ENCODE measurements at places on chromosomes 7 and 10.
A peak's percentile ranks its signal among the peaks of the same experiment; 100 is the strongest.

DNA sequence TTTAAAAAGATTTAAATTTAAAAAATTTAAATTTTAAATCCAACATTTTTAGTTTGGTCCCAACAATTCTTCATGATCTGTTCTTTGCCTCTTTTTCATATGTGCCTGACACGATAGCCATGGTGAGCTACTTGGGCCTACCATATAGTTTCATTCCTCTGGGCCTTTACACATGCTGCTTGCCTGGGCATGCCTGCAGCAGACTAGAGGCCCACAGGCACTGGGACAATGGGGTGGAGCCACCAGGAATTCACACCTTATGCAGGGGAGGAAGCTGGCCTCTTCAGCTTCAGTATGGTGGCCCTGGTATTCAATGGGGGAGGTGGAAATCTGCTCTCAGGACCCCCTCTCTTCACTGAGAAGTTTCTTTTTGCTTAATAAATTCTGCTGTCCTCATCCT, 37.8 kb upstream of the ZNF365 start:
- no peak for DNase-seq

- peak; percentile 32 for DNase-seq
Observed at GRCh38 chr7:28800150-28800549, 158.0 kb downstream of the TRIL start.

- no peak for DNase-seq
Observed at GRCh38 chr10:76356557-76356956, 925.1 kb downstream of the LRMDA start.

GRCh38 chr7:157228864-157229422, 90.2 kb downstream of the UBE3C start:
- peak; percentile 53 for DNase-seq

DNA sequence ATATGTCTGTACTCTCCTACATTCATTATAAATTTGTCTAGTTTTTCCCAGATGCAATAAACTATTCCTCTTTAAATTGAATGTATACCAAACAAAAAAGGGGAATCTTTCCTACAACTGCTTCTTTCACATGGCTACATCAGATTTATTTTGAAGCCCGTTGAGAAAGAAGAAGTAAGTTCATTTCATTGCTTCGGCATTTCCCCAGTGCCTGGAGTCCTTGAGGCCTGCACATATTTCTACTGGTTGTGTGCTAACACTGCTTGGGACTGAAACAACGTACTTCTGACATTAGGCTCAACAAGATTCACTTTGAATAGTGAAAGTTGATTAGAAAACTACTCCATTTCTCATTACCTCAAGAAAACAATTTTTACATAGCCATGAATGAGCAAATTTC, 201.7 kb downstream of the PHF14 start:
- no peak for DNase-seq

DNA sequence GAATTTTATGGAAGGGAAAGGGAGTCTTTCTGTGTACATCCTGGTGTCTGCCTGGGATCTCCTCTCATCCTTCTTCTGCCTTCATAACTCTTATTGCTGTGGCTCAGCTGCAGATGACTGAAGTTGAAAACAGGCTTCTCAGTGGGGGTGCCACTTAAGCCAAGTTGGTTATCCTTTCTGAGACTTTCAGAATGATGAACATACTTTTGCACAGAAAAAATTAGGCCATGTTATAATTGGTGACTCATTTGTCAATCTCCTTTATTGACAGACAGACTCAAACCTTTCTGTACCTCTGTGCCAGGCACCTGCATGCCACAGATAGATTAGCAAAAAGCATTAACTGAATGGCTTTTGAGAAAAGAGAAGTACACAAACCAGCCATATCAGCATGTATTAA, 430.3 kb downstream of the SORCS1 start:
- no peak for DNase-seq

DNA sequence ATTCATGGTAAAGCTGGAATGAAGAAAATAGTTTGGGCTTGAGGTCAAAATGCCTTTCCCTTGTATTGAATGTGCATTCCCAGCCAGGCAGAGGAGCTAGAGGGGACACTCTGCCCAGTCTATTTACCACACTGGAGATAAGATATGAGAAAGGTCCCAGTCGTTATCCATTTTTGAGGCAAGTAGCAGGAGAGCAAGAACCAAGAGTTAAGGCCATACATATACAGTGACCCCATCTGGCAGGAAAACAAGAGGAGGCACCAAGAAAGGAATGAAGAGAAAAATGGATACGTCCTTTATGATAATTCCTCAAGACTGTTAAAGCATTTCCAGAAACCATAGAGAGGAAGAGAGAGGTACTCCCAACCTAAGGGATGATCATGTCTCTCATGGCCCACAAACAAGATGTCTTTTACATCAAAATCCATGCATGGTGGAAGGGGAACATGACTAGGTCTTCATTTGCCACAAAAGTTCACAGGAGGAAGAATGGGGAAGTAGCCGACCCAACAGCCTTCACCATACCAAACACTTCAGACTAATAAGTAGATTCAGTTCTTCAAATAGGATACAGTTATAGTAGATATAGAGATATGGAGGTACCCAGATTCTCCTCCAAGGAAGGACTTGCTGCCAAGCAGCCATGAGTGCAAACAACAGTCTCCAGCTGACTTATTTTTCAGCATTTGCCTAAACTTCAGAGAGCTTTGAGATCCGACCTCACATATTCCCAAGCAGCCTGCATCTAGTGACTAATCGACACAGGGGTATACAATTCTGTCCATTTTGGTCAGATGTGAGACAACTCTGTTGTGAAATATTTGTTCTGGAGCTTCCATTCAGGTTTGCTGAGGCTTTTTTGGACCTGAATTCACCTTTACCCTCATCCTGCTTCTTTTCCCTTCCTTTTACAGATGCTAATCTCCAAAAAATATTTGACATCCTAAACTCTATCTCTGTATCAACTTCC, 61.1 kb upstream of the CCDC71L start:
- DNase-seq = no peak

DNA sequence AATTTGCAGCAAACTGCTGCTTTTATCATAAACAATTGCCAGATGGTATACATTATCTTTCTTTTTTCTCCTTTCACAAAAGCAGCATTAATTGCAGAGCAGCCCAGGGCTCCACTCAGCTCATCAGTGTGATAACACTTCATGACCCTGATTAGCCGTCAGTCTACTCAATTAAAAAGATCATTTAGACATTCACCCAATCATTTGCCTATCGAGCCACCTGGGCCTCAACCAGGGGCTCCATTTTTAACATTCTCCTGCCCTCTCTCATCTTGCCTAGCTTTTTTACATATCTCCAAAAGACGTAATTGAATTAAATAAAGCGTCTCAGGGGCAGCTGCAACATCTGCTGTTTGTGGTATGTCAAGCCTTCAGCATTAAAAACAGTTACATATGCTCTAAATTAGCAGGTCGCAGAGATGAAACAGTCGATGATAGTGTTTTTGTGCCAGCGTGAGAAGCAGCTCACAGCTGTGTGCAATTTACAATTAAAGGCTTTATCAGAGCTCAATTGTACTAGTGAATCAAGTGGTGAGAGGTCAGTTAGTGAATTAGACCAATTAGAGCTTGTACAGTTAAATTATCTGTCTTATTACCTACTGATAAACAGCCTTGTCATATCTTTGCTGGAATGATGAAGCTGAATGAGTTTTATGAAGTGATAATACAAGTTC, 522.5 kb downstream of the ETV1 start:
- DNase-seq = no peak

- peak; percentile 13 for DNase-seq
Observed at GRCh38 chr7:81159402-81159801, 240.6 kb upstream of the SEMA3C start.

DNA sequence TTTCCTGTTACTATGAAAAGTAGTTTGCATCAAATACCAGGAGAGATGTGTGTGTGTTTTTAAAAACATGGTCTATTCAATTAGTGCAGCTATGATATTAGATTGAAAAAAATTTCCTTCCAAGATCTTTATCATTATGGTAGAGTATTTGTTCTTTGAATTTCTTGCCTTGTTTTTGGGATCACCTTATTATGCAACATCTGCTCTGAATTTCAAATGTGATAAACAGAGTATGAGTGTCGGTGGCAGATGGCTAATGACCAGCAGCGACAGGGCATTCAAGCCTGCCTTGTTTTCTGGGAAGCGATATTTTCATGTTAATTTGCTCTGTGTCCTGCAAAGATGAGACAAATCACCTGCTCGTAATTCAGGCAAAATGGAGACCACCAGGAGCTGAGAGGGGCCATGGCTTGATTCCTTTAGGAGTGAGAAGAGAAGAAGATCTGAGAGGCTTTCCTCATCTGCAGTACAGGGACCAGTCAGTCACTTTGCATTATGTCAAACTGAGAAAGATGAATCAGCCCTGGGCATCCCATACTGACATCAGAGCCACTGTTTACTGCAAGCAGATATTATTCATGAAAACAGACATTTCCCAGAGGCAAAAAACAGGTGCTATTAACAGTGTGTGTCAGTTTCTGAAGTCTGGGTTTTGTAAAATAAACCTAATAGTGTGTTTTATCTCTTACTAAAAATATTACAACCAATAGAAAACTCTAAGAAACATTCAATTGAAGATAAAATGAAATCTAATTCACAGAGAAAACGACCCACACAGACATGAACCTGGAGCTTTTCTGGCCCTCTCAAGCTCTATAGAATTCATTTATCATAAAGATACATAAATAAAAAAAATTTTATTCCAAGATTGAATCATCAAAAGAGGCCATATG, 67.6 kb downstream of the CDK6 start:
- no peak for DNase-seq

- DNase-seq = peak; percentile 88
Observed at GRCh38 chr10:511101-511848, 178.2 kb downstream of the DIP2C start.

DNA sequence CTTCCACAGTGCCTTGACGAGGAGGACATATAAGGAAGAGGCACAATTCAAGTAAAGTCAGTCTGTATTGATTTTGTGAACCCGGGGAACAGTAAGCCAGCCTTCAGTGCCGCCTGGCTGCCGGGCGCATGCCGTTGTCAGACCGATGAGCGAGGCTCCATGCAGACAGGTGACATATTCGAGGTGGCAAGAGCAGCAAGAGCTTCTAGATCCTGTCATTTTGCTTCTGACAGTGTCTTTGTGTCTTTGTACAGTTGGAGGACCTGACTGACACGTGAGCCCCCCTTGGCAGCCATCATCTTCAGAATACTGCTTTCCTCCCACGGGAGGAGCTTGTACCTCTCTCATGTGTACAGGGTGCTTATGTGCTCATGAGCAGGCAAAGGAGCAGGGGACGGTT, 387.5 kb upstream of the GALNT17 start:
- DNase-seq = no peak

DNA sequence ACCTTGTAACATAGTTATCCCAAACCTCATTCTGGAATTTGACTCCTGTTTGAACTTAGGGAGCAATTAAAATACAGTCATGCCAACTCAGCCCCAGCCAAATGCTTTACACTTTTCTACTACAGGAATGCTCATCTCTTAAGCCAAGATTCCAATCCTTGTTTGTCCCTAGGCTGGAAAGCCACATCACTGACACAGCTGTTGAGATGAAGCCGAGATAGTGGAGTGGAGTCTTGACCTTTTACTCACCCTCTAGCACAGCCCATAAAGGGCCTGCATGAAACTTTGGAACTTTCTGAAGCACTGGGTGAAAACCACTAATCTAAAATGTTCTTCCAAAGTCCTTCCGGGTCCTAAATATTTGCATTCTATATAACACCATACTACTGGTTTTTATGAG, 247.3 kb downstream of the ETV1 start:
- DNase-seq = peak; percentile 95

- no peak for DNase-seq
Observed at GRCh38 chr10:82888809-82889455, 1013.9 kb downstream of the NRG3 start.

GRCh38 chr10:35306852-35307251, 29.5 kb upstream of the CCNY start:
- DNase-seq = peak; percentile 100

DNA sequence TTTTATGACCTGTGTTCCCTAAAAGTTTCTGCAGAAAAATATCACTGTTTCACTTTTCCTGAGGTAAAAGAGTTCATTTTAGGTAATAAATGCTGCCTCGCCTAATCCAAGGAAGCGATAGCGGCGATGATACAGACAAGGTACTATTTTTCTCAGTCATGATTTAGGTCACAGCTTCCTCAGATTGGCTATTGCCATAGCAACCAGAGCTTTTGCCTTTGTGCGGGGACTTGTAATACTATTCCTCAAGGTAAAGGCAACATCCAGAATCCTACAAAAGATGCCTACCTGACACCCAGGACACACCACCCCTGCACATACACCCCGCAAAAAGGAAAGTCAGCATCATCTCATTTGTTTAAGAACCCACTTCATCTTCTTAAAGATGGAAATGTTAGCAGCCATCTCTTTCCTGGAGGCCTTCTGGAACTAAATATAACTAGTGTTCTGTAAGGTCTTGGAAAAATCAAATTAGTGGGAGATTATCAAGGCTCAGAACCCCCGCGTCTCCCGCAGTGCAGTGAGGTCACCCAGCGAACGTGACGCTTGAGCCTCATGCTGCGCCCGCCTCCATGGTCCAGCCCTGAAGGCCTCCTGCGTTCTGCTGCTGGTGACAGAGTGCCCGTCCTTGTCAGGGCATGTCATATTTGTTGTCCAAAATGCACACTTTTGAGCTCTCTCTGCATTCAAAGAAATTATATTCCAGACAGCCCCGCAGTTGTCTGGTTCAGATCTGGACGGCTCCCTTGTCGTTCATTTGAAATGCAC, 402.0 kb upstream of the RNF32 start:
- no peak for DNase-seq

DNA sequence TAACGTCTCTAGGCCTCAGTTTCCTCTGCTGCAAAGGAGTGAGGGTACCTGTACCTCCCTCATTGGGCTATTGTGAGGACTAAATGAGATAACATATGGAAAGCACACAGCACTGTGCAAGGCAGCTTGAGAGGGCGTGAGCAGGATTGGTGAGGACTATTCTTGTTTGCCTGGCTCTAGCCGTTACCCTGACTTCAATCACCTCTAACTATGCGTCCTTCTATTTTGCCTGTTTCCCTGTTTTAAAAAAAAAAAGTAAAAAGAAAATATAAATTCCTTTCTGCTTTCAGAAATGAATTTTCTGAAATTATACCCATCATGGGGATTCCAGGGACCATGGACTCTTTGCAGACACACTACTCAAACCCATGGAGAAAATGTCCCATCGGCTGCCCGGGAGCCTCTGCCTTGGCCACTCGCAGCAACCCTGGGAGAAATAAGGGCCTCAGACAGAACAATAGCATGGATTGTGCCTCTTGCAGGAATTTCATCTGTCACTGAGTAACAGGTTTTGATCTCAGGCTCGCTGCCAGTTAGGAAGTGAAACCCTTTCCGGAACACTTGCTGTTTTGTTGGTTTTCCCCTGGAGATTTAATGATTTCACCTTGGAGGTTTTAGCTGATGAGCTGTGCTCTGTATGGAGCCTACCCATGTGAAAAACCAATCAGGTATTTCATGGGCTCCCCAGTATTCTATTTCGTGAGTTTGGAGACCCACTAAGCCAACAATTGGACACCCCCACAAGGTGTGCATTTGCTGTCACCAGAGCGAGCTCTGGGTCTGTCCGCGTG, 55.6 kb downstream of the STEAP1B start:
- no peak for DNase-seq

GRCh38 chr10:57952741-57953140, 315.0 kb downstream of the IPMK start:
- peak; percentile 70 for DNase-seq

All from trophoblast cell (in vitro differentiated cells and primary cell).